ENCODE measurements at places on chromosomes 6 and 20. TPM values are rescaled to one million over a fixed set of nuclear protein-coding genes. Genes with fewer than 3 reads are reported as not detected.

DNA sequence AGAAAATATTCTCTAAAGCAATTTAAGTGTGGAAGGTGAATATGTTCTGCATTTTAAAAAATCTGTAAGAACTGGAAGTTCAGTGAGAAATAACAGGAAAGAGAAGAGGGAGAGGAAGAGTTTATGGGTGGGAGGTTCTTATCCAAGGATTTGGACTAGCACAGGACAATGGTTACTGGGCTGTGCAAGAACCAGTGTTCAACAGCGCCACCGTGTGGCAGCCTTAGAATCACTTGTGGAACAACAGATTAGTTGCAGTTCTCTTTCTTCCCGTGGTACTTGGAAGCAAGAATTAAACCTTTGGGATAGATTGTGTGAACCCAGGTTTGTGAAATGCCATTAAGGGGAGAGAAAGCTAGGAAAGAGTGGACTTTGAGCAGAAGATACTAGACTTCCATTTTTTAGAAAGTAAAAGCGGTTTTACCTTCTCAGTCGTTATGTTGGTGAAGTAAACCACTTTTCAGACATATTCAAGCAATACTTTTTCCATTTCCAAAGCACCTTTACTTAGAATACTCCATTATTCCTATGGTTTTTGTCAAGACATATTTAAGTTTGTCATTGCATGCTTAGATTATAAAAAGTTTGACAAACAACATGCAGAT is 436.7 kb downstream of the RNF144B start:
- ATAC-seq, result no peak

DNA sequence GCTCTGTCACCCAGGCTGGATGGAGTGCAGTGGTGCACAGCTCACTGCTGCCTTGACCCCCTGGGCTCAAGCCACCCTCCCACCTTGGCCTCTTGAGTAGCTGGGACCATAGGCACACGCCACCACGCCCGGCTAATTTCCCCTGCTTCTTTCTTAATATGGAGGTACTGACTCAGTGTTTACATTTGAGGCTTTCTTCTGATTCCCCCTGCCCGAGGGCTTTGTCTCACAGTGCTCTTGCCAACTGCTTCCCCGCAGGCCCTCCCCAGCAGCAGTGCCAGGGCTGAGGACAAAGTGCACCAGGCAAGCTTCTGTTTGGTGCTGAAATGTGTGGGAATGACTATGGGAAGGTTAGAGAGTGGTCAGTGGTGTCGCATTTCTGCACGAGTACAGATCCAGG is 34.8 kb downstream of the NR2E1 start:
- ATAC-seq, result peak; percentile 72

- ATAC-seq, result no peak
These were observed 8.9 kb downstream of the RWDD1 start for GRCh38 chr6:116580198-116580597.

- no peak for ATAC-seq
These were observed 33.8 kb downstream of the TOX2 start for GRCh38 chr20:43948455-43948854.

DNA sequence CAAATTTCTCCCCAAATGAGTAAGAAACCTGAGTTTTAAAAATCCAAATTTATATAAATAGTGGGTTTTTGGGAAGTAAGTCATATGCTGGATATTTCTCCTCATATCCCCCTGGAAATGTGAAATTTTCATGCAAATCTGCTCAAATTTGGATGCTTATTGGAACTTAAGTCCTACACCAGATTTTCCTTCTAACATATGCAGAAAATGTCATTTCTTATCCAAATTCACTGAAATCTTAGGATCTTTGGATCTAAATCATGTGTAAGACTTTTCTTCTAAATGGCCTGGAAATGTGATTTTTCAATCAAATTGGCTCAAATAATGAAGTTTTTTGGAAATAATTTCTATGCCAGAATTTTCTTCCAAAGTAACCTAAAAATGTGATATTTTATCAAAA is 33.0 kb downstream of the ZNF133 start:
- ATAC-seq, result no peak

DNA sequence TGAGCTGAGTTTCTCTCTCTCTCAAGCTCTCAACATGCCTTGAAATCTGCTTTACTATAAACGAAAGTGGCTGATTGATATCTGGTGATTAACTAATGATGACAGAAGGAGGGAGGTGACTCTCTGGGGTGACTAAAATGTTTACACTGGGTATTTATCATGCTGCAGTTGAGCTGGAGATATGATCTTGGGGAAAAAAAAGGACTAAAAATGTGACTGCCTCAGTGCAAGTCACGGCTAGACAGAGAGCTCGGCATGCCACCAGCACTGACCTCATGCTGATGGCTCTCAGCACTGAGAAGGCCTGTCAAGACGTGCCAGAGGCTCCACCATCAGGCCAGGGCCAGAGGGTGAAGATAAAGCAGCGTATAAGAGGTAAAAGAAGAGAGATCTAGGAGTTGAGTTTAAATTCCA is 103.1 kb upstream of the SPACA1 start:
- ATAC-seq, result peak; percentile 98

- peak; percentile 42 for ATAC-seq
These were observed 121.7 kb downstream of the TNFRSF21 start for GRCh38 chr6:47187893-47188587.

DNA sequence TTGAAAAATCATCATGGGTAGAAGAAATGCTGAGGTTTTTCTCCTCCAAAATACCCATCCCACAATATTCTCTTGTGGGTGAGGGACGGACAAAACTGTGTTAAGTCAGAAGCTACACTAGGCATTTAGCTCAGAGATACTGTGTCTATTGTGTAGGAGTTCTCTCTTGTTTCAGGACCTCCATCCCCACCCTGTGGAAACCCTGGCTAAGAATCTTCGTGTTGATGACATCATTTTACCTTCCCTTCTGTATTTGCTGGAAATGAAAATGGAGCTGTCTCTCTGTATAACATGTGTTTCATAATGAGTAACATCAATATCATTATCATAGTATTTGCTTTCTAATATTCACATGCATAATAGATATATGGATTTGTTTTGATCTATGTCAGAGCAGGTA is 1193.0 kb upstream of the CITED2 start:
- no peak for ATAC-seq

GRCh38 chr6:7142918-7143475 is 35.2 kb downstream of the RREB1 start:
- ATAC-seq, result no peak

DNA sequence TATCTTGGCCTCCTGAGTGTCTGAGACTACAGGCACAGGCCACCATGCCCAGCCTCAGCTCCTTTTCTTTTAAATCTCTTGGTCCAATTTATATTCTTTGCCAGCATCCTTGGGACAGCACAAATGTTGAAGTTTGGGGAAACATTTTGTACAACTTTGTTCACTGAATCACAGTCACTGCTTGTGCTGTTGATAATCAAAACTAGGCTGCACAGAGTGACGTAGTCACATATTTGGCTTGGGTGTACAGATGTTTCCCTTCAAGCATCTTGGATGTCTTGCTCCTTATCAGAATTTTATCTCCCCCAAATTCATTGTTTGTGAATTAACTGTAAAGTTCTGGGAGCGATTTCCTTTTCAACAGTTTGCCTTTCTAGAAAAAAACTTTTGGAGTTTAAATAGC is 17.9 kb downstream of the CARMIL1 start:
- ATAC-seq, result no peak

GRCh38 chr6:135185483-135185882 is 4.4 kb downstream of the MYB start:
- ATAC-seq, result peak; percentile 82

DNA sequence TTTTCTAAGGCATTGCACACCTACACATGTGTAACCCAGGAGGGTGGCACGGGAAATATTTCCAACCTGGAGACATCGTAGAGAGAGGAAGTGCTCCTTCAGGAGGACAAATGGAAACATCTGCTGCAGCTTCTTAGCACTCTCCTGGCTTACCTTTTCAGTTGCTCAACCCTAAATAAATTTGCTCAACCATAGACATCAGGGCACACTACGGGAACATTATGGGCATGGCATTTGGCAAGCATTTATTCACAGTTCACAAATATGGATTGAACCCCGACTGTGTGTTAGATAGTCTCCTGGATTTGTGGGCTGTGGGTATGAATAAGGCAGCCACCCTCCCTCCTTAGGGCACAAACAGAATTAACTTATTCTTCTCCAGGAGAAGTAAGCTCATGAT is 118.7 kb downstream of the SOX4 start:
- no peak for ATAC-seq

The HLA-DQB1 gene
- total RNA-seq, result 1.1 TPM

GRCh38 chr20:4794846-4795245 is 73.1 kb downstream of the PRND start:
- ATAC-seq, result no peak

DNA sequence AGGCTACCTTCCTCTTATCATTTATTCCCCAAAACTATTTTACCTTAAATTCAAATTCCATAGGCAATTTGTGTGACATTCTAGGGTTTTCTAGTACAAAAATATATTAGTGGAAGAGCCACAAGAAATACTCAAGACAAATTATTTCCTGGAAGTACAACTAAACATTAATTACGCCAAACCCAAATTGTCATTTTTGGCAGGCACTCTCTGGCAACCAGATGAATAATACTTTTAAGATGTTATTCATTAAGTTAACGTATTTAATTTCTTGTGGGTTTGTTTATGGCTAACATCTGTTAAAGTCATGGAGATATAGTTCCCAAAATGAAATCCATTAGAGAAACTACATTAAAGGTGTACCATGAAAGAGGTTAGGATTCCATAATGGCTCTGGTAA is 40.5 kb downstream of the HMGN3 start:
- no peak for ATAC-seq

DNA sequence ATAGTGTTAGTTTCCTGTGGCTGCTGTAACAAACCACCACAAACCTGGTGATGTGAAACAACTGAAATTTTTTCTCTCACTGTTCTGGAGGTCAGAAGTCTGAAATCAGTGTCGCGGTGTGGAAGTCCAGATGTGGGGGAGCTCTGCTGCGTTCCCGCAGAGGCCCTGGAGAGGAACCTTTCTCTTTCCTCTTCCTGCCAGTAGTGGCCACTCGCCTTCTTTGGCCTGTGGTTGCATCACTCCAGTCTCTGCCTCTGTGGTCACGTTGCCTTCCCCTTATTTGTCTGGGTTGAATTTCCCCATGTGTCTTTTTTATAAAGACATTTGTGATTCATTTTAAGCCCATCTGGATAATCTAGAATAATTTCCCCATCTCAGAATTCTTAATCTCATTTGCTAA is 295.5 kb upstream of the FLRT3 start:
- no peak for ATAC-seq

GRCh38 chr6:45388328-45388727 is 10.6 kb upstream of the SUPT3H start:
- ATAC-seq, result no peak

DNA sequence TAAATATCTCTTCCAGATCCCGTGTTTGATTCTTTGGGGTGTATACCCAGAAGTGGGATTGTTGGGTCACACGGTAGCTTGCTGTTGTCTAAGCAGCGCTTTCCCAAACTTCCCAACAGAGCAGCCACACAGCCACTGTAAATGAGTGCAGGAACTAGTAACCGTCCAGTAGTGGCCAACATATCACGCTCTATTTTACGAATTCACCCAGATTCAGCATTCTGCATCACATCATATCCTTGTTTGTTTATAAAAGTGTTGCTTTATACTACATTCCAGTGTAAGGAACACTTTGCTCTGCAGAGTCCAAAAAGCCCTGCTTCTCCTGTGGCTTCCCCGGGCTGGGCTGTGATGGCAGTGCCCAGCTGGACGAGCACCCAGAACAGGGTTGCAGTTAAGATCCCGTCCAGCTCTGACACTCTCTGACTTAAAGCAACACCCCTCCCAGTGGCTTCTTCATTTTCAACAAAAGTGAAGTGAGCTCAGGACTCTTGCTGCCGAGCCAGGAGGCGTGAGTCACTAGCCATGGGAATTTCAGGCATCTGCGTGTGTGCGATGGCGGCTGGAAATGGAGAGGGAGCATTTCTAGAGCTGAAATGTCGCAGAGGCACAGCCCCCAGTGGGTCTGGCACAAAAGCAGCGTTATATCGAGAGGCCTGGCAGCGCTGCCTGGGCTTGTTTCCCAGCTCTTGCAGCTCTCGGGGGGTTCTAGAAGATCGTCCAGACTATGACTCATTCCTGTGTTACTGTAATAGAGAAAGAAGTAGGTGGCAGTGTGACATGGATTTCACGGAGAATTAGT is 216.3 kb upstream of the ECI2 start:
- peak; percentile 61 for ATAC-seq

The CFB gene
- total RNA-seq, result 36.1 TPM

GRCh38 chr6:45450831-45451230 is 73.1 kb upstream of the SUPT3H start:
- ATAC-seq, result no peak

The PNPLA1 gene
- 0.20 TPM for total RNA-seq

DNA sequence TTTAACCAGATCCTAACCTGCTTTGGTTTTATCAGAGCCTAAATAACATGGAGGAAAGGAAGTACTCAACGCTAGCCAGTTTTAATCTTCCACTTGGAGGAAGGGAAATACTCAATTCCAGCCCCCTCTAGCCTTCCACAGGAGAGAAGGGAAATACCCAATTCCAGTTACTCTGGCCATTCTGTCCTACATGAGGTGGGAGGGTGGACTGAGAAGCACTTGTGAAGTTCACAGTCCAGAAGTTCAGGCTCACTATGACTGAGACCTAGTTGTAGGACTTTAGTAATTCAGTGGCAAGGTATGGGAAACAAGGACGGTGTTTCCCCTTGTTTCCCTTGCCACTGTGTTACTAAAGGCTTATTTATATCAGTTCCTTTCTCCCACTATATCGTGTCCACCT is 672.0 kb downstream of the RFPL4B start:
- ATAC-seq, result peak; percentile 20

GRCh38 chr6:73742433-73742832 is 46.4 kb downstream of the CD109 start:
- no peak for ATAC-seq

DNA sequence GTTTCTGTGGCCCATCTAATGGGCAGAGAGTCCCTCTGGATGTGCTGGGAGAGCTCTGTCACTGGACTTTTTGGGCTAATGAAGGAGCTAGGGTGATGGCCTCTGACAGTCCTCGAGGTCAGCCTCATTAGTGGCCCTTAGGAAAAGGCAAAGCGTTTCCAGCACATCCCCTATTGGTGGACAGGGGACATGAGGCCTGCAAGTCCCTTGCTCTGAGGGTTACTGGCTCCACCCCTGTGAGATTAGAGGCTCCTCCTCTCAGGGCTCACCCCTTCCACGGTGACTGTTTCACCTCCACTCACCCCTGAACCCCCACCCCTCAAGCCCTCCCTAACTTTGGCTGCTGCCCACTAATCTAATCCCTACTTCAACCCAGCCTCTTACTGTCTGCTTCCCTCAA is 12.8 kb upstream of the FANCE start:
- no peak for ATAC-seq

The CD109 gene
- total RNA-seq, result 60.2 TPM

The SMIM28 gene
- total RNA-seq, result not detected

The GSTA2 gene
- not detected for total RNA-seq

All from esophagus mucosa (tissue), 1 donor.